T-helper 17 cell (primary cell): ENCODE measurements at places on chromosomes 5 and 9. TPM values are rescaled to one million over a fixed set of nuclear protein-coding genes. Genes with fewer than 3 reads are reported as not detected.
A peak's percentile ranks its signal among the peaks of the same experiment; 100 is the strongest.

CDX1 gene
- not detected for total RNA-seq

TMEM174 gene
- not detected for total RNA-seq

OR1L1 gene
- total RNA-seq = not detected

ISL1 gene
- total RNA-seq = not detected

MLANA gene
- total RNA-seq = not detected

- no peak overlapping the region for H3K4me3 ChIP-seq
- no peaks in the 10 kb centered on the region for H3K4me1 ChIP-seq
- H3K27ac ChIP-seq = no peak overlapping the region
- H3K36me3 ChIP-seq = no peaks in the 10 kb centered on the region
- peaks cover 5% of the 10 kb centered on the region for H3K27me3 ChIP-seq
- no peak for DNase-seq
Measured at GRCh38 chr9:79757074-79757473, 185.3 kb downstream of the TLE4 start.

DNA sequence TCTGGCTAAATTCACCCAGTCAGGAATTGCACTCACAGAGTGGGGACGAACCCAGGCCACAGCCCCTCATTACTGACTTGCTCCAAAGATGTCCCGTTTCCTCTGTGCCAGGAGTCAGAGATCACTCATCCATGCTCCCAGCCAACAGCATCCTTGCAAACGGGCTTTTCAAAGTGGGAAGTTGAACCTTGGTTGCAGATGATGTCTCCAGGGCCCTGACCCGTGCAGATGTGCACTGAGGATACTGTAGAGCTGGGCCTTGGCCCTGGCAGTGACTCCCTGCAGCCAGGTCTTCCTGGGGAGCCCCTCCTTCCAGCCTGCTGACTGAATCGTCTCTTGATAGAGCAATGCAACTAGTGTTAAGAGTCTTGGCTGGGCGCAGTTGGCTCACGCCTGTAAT is 22.3 kb downstream of the TCF7 start:
- H3K4me3 ChIP-seq = peak overlapping the region; percentile 91
- peak; percentile 3 for DNase-seq
- peaks cover 25% of the 10 kb centered on the region for H3K36me3 ChIP-seq
- peak overlapping the region; percentile 100 for H3K27ac ChIP-seq
- peaks cover 65% of the 10 kb centered on the region for H3K4me1 ChIP-seq

DNA sequence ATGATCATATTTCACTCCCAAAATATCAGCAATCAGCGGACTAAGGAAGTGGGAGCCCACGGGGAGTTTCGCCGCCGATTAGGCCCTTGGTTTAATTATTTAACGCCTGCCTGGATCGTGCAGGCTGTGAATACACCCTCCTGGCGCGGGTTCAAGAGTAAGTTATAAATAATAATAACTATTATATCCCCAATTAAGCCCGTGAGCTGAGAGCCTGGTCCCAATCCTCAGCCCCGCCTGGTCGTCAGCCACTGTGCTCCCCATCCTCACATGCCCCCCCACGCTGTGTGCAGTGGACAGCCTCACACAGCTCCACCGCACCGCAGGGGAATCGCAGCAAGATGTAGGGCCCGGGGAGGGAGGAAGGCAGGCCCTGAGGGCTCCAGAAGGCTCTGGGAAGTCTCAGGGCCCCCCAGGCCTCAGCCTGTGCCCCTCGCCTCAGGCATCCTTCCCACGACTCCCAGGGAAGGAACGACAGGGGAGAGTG is 10.8 kb upstream of the PRRX2 start:
- H3K36me3 ChIP-seq = no peaks in the 10 kb centered on the region
- H3K27me3 ChIP-seq = no peaks in the 10 kb centered on the region
- no peak for DNase-seq
- no peak overlapping the region for H3K27ac ChIP-seq
- H3K4me1 ChIP-seq = no peaks in the 10 kb centered on the region
- H3K4me3 ChIP-seq = no peak overlapping the region

DNA sequence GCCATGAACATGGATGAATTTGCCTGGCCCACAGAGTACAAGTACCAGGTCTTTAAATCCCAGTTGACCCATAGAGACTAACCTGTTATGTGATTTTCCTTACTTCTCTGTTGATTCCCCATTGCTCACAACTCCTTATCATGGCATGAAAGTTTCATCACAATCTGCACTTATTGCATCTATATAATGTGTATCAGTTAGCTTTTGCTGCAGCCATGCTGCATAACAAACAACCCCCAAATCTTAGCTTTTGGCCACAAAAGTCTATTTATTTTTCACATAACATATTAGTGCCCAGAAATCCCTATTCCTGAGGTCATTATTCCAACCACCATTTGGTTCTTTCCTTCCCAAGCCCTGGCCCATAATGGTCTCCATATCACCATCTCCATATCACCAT is 3.7 kb downstream of the GGTA1 start:
- H3K27me3 ChIP-seq = peaks cover 52% of the 10 kb centered on the region
- no peak for DNase-seq
- H3K36me3 ChIP-seq = peaks cover 4% of the 10 kb centered on the region
- no peak overlapping the region for H3K4me3 ChIP-seq
- H3K4me1 ChIP-seq = peaks cover 18% of the 10 kb centered on the region
- no peak overlapping the region for H3K27ac ChIP-seq

- H3K27me3 ChIP-seq = no peaks in the 10 kb centered on the region
- no peak overlapping the region for H3K4me3 ChIP-seq
- no peak overlapping the region for H3K27ac ChIP-seq
- H3K4me1 ChIP-seq = no peaks in the 10 kb centered on the region
- H3K36me3 ChIP-seq = no peaks in the 10 kb centered on the region
Measured at GRCh38 chr9:29796291-29796952, 2223.1 kb upstream of the C9orf72 start.

DNA sequence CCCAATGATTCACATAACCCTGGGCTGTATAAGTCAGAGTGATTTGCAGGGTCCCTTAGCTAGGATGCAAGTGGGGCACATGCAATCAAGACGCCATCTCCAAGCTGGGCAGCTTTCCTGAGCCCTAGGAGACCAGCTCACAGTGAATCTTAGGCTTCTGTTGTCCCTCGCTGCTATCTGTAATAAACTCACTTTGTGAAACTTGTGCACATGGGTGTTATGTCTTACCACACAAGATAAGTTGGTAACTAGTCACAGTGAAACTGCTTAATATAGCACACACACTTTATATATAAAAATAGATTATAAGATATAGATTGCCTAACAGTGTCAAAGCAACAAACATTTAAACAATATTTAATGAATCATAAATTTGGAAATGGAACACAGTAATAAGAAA is 658.5 kb downstream of the SLCO4C1 start:
- no peaks in the 10 kb centered on the region for H3K4me1 ChIP-seq
- H3K4me3 ChIP-seq = no peak overlapping the region
- H3K27me3 ChIP-seq = no peaks in the 10 kb centered on the region
- H3K27ac ChIP-seq = no peak overlapping the region

DNA sequence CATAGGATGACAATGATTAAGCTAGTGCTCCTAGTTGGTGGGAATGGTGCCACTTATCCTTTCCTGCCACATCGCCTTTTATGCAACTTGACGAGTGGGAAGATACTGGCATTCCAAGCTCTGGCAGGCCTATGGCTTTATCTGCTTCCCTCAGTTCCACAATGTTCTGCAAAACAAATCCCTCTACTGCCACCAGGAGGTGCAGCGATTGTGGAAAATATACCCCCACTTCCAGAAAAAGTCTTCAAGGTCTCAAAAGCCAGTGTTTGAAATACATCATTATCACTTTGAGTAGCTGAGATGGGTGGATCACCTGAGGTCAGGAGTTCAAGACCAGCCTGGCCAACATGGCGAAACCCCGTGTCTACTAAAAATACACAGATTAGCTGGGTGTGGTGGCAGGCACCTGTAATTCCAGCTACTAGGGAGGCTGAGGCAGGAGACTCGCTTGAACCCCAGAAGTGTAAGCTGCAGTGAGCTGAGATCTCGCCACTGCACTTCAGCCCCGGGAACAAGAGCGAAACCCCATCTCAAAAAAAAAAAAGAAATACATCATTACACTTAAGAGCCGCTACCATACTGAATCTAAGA is 3.4 kb downstream of the CLINT1 start:
- peak overlapping the region; percentile 55 for H3K4me3 ChIP-seq
- H3K4me1 ChIP-seq = peaks cover 51% of the 10 kb centered on the region
- no peak for DNase-seq
- H3K36me3 ChIP-seq = peaks cover 5% of the 10 kb centered on the region
- no peak overlapping the region for H3K27ac ChIP-seq
- no peaks in the 10 kb centered on the region for H3K27me3 ChIP-seq

DNA sequence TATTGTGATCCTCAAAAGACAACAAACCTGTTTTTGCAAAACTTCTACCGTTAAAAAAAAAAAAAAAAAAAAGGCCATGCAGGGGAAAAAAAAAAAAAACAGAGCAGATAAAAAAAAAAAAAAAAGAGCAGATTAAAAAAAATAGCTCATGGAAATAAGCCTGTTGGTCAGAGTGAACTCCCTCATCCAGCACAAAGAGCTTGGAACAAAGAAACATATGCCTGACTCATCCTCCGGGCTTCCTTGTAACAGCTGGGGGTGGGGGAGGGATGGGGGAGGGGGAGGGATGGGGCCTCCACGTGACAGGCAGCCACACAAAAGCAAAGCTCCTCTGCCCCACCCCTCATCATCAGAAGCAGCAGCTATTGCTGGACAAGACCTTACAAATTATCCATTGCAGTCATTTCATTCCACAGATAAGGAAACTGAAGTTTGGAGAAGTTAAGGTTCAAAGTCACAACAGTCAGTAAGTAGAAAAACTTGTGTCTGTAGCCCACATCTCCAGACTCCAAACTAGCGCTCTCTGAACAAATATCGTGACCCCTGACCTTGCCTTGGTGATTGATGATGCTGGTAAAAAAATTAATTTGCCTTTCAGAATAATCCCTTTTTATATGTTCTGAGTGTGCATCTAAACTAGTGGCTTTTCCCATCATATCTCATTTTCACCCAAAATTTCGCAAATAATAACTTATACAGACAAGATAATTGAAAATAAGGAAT is 38.9 kb downstream of the SLC35D2 start:
- H3K27ac ChIP-seq = no peak overlapping the region
- no peak overlapping the region for H3K4me3 ChIP-seq
- H3K4me1 ChIP-seq = no peaks in the 10 kb centered on the region
- peaks cover 5% of the 10 kb centered on the region for H3K36me3 ChIP-seq
- no peaks in the 10 kb centered on the region for H3K27me3 ChIP-seq
